ENCODE measurements at places on chromosomes 7 and 10. TPM values are rescaled to one million over a fixed set of nuclear protein-coding genes. Genes with fewer than 3 reads are reported as not detected.

DNA sequence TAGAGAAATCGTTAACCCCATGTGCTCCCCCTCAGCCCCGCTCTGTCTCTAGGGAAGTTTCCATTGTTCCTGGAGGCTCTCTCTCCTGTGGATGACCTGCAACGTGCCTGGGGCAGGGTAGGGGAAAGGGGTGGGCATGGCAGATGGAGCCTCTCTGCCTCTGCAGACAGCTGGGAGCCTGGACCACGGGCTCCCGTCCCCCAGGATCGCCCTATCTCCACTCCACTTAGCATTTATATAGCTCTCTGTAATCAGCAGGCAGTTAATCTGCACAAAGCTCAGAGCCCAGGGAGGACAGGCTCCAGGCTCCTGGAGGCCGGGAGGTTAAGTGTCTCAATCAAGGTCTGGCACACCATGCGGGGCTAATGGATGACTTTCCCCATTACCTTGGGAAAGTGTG lies 369.7 kb downstream of the PLXNA4 start:
- no peak overlapping the region for H3K4me3 ChIP-seq
- peak overlapping the region; percentile 12 for H3K27ac ChIP-seq
- DNase-seq: no peak
- H3K36me3 ChIP-seq: no peaks in the 10 kb centered on the region

- H3K27me3 ChIP-seq: no peaks in the 10 kb centered on the region
- no peak for DNase-seq
- no peaks in the 10 kb centered on the region for H3K36me3 ChIP-seq
- H3K4me3 ChIP-seq: no peak overlapping the region
- no peak overlapping the region for H3K27ac ChIP-seq
Measured at GRCh38 chr7:35605760-35606159, 89.2 kb downstream of the HERPUD2 start.

GRCh38 chr10:98337484-98337883 lies 69.5 kb upstream of the LOXL4 start:
- no peak for DNase-seq
- H3K27me3 ChIP-seq: no peaks in the 10 kb centered on the region
- peaks cover 24% of the 10 kb centered on the region for H3K4me1 ChIP-seq
- no peak overlapping the region for H3K27ac ChIP-seq
- H3K36me3 ChIP-seq: no peaks in the 10 kb centered on the region

DNA sequence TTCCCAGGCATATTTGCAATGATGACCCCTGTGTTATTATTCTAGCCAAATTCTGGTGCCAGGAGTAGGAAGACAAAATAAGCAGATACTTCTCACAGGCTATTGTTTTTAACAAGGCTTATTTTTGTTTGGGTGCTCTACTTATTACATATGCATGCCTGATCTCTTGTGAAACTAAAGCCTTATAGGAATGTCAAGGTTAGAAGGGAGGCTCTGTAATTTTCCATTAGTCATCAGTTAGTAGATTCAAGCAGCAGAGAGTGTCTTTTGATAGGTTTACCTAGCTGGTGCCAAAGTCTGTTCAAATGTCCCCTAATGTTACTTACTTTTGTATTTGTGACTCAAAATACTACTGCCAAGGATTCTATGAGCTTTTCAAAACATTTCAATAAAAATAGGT lies 11.7 kb upstream of the TMEM106B start:
- no peak overlapping the region for H3K27ac ChIP-seq
- no peak overlapping the region for H3K4me3 ChIP-seq
- no peaks in the 10 kb centered on the region for H3K36me3 ChIP-seq
- H3K27me3 ChIP-seq: no peaks in the 10 kb centered on the region
- DNase-seq: no peak

DNA sequence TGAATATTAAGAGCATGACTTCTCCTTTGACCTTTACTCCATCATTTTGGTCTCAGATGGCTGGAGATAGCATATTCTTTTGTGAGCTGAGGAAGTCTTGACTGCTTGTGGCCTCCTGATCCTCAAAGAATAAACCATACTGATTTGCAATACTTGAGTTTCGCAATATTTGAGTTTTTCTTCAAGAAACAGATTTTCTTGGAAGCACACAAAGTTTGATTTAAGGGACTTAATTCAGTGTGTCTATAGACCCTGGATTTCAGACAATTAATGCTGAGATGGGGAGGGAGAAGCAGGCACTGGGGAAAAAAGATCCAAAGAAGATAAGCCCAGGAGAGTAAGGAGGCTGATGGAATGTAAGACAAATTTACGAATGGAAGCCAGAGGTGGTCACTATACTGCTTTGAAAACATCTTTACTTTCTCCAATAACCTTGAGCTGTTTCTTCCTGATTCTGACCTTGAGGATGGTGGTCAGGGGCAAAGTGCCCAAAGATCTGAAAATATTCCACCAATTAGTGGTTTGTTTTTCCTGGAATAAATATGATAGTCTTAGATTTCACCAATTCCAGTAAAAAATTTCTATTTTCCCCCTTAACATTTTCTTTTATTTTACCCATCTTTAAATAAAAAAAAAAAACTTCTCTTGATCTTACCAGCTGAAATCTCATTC lies 7.5 kb downstream of the EPDR1 start:
- no peak for DNase-seq
- H3K27ac ChIP-seq: no peak overlapping the region
- no peak overlapping the region for H3K4me3 ChIP-seq
- no peaks in the 10 kb centered on the region for H3K27me3 ChIP-seq

GRCh38 chr7:140127360-140128127 lies 49.2 kb downstream of the KDM7A start:
- no peak for DNase-seq
- no peaks in the 10 kb centered on the region for H3K27me3 ChIP-seq
- H3K36me3 ChIP-seq: peaks cover 4% of the 10 kb centered on the region

The TOMM7 gene
- 122 TPM for total RNA-seq

The FAM237B gene
- total RNA-seq: not detected

The VIPR2 gene
- 0.88 TPM for total RNA-seq
